ENCODE measurements at places on chromosomes 5 and 9. TPM values are rescaled to one million over a fixed set of nuclear protein-coding genes. Genes with fewer than 3 reads are reported as not detected.

The ORM2 gene
- total RNA-seq: not detected

GRCh38 chr5:132595624-132596023 lies 38.8 kb downstream of the RAD50 start:
- DNase-seq: no peak

DNA sequence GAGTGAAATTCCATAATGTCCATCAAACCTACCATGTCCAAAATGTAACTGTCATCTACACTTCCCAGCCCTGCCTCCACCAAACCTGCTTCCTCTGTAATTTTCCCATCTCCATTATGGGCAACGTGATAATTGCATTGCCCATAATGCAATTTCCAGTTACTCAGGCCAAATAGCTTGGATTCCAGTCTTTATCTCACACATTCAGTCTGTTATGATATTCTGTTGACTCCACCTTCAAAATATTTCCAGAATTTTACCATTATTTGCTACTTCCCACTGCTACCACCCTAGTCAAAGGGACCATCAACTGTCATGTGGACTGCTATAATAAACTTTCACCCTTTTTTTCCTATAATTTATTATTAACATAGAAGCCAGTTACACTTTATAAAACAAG lies 256.0 kb downstream of the CWC27 start:
- DNase-seq: no peak

- no peak for DNase-seq
These were observed 85.7 kb downstream of the IZUMO3 start for GRCh38 chr9:24459953-24460352.

- DNase-seq: no peak
These were observed 244.3 kb downstream of the CSNK1G3 start for GRCh38 chr5:123756318-123756665.

DNA sequence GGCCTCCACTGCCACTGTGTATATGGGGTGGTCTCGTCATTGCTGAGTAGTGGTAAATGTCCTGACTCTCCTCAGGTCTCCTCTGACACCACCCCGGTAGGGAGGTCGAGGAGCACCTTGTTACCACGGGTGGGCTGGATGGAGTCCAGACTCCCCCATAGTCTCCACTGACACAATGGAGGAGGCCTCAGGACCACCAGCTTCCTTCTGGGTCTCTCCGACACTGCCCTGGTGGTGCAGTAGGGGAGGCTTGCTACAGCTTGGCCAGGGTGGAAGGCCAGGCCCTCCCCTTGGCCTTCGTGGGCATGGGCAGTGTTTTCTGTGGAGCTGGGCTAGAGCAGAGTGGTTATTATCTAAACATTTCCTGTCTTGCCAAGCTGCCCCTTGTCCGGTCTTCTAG lies 15.4 kb upstream of the SH3PXD2B start:
- DNase-seq: peak; percentile 53

GRCh38 chr9:107228496-107229039 lies 54.5 kb upstream of the RAD23B start:
- no peak for DNase-seq

GRCh38 chr9:137666513-137666822 lies 47.7 kb downstream of the EHMT1 start:
- peak; percentile 62 for DNase-seq
